Epithelial cell of esophagus (primary cell): ENCODE measurements at places on chromosomes 2 and 18.

- no peak for DNase-seq
Observed at GRCh38 chr2:44877417-44877816, 64.1 kb upstream of the SIX3 start.

DNA sequence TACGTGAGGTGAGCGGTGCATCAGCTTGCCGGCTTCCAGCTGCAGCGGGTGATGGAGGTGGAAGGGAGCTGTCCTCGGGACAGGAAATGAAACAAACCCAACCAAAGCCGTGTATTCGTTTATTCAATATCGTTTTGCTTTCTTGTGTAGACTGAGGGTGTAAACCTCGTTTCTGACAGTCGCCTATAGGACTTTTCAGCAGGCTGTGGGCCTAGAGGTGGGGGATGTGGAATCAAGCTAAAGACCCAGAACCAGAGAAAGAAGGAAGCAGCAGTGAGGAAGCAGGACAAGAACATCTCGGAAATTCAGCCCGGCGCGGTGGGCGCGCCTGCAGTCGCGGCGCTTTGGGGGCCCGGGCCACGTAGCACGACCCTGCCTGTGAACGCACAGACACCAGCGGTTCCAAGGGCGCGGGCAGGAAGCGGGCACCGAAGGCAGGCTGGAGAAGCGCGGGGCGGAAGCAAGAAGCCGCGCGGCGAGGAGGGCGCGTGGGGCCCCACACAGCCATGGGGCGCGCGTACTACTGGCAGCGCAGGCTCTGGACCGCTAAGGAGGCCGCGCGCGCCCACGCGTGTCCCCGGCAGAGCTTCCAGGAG, 755 bp upstream of the ATP9B start:
- DNase-seq: peak; percentile 15

- DNase-seq: no peak
Observed at GRCh38 chr2:18651842-18652774, 62.7 kb upstream of the NT5C1B start.

DNA sequence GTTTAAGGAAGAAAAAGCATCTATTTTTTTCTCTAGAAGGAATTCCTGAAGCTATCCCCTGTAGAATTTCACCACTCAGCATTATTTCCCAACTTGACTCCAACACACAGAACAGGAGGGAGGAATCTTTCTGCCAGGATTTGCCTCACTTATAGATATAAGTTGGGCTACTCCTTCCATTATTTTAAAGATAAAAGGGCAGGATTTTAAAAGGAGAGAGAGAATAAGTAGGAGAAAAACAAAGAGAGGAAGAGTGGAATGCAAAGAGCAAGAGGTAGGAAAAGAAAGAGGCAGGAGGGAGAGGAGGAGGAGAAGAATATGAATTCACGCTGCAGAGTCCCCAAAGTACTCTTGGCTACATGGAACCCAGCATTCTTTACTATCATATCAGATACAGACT, 182.5 kb downstream of the TCF4 start:
- no peak for DNase-seq

DNA sequence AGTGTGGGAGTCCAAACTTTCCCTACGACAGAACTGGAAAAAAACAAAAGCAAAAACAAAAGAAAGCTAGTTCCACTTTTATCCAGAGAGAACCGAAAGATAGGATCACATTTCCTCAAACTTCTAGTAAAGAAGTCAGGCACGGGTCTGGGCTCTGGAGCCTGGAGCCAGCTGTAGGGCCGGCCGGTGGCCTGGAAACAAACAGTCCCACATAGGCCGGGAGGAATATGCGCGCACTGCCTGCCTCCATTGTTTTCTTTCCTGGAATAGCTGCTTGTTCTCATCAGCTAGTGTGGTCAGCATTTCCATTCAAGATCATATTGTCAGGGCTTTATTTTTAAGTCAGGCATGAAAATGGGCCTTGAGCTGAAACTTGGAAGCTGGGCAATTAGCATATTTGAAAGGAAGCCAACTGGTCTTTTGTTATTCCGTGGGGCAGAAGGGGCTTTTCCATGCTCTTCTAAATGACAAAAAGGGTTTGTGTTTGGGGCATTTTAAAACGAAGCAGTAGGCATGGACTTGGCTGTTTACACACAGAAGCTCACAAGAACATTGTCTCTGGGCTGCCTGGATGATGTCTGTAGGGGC, 58.7 kb upstream of the RFX8 start:
- DNase-seq: no peak
